ENCODE measurements at places on chromosomes 5 and 9.

DNA sequence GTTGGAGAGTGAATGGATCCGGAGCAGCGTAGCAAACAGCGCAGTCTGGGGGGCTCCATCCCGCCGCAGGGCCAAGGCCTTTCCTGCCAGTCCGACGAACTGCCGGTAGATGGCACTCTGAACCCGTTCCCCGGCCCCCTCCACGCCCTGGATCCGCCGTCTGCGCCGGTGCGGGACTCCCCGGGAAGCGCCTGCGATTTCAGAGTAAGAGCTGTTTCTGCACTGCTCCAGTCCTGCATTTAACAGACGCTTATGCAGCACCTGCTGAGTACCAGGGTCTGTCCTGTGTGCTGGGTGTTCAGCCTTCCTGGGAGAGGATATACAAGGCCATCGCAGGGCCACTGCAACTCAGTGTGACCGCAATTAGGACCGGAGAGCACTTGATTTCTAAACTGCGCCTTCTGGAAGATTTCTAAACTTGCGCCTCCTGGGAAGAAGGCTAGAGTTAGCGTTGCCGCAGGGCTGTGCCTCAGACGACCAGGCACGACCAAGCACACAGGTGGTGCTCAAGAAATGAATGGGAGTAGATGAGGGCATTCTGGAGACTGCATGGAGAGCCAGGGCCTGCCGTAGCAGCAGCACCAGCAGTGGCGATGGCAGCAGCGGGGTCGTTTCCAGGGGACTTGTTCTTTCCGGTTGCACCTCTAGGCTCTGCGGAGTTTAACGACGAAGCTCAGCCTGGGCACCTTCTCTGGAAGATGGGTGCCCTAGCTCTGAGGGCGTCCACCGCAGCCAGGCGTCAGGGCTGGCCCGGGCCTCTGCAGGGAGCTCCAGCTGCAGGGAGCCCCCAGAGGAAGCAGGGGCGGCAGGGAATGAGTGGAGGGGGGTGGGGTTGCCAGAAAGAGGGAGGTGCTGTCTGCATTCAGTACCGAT is 14.3 kb upstream of the TIFAB start:
- DNase-seq: peak; percentile 71

- no peak for DNase-seq
Observed at GRCh38 chr9:124088476-124088837, 76.9 kb downstream of the LHX2 start.

GRCh38 chr5:128192368-128192767 is 108.8 kb downstream of the SLC12A2 start:
- no peak for DNase-seq

GRCh38 chr5:107296572-107296971 is 374.2 kb downstream of the EFNA5 start:
- DNase-seq: no peak

DNA sequence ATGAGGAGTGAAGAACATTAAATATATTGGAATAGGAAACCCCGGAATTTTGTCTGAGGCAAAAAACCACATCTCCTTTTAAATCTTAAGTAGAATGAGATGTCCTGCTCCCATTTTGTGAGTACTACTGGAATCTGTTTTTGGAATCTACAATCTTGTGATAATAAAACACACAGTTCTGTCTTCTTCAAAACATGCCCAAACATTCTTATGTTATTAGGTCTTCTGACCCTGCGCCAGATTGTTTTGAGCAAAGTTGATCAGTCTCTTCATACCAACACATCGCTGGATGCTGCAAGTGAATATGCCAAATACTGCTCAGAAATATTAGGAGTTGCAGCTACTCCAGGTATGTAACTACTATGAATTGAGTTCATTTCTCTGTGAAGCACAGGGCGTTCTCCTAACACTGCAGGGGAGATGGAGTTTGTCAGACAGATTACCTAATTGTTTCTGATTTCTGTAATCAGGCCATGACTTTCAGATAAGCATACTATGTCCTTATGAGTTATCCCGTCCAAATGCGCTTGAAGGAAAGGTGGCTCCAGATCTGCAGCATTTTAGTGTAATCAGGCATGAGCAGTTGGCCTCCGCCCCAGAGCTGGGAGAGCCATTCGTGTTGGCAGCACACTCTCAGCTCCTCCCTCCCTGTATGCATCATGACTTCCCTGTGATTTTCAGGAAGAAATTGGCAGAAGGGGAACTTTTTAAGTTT is 88.0 kb downstream of the NLN start:
- no peak for DNase-seq

GRCh38 chr9:132183715-132184114 is 21.9 kb downstream of the NTNG2 start:
- no peak for DNase-seq

DNA sequence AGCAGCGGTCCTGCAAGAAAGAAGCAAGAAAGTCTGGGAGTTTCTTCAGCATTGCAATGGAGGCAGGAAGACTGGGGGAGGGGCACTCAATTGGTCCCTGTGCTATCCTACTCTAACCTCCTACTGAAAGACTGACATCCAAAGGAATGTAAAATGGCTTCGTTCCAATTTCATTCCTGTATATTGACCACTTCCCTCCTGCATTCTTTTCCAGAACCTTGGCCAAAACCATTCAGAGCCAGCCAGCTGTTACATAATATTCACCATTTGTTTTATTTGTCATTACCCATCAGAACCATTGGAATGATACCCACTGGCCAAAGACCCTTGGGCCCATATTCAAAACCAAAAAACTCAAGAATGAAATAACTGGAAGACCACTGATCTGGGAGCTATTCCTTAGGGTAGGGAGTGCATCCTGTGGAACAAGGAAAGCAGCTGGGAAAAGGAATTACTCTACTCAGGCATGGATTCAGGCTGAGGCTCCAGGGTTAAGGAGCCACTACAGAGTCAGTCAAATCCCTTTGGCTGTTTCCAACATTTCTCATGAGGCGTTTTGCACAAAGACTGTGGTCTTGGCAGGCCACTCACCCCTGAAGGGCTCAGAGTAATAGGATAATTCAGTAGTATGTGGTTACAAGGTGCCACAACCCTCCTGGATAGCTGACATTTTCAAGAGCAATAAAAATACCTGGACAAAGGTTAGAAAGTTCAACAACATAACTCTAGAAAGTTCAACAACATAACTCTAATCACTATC is 148.7 kb upstream of the SLC1A3 start:
- DNase-seq: peak; percentile 79

DNA sequence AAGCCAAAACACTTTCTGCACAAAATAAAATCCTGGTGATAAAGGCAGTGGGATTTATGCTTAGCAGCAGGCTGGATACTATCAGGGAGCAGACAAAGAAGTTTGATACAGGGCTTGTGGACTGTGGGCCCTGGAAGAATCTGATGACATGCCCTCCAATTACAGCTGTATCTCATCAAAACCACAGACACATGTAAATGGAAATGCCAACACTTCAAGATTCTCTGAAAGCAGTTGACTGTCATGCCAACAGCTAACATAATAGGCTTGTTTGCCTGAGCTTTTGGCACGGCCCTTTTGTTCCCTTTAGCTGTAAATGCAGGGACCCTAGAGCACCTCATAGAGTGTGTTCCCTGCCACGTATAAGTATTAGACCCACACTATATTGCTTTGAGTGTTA is 114.4 kb downstream of the STK32A start:
- no peak for DNase-seq

DNA sequence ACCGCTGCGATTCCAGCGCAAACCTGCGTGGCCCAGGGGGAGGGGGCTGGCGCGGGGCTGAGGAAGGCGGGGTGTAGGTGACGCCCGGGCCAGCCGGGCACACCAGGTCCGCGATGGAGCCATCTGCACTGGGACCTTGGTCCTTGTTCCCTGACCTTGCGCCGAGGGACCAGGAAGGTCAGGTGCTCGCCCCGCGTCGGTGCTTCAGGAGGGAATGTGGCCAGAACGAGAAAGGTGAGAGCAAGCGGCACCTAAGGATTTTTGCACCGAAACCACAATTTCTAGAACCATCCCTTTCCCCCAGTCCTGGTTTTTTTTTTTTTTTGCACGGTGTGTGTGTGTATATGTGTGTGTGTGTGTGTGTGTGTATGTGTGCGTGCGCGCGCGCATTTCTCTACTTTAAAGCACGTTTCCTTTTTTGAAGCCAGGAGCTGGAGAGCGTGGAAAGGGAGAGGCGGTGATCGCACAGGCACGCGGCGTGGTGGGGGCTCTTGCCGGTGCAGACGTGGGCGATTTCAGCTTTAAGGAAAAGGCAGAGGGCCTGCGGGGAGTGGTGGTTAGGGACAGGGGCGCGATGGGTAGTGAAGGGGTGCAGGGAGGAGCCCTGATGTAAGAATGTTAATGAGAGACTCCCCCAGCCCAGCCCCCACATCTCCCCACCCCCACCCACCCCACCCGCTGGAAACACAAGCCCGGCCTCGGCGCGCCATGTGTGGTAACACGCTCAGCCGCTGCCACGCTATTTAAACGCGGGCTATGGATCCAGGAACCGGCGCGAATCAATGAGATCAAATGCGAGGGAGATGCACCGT is at the start of gene NPR3:
TSS of gene NPR3 (plus strand) at position 772 of the 812 bp plus-strand sequence. CDS start 456 bp downstream, outside the sequence.
- no peak for DNase-seq

- DNase-seq: no peak
Observed at GRCh38 chr5:170896779-170897178, 35.0 kb downstream of the RANBP17 start.

- DNase-seq: no peak
Observed at GRCh38 chr5:54673523-54674225, 156.1 kb downstream of the SNX18 start.

- no peak for DNase-seq
Observed at GRCh38 chr5:99771296-99771695, 763.9 kb upstream of the FAM174A start.

Measured in LoVo (cell line).